ENCODE measurements at places on chromosomes 3 and 15.

- peak; percentile 26 for DNase-seq
Observed at GRCh38 chr3:183385698-183386613, 42.5 kb downstream of the MCF2L2 start.

DNA sequence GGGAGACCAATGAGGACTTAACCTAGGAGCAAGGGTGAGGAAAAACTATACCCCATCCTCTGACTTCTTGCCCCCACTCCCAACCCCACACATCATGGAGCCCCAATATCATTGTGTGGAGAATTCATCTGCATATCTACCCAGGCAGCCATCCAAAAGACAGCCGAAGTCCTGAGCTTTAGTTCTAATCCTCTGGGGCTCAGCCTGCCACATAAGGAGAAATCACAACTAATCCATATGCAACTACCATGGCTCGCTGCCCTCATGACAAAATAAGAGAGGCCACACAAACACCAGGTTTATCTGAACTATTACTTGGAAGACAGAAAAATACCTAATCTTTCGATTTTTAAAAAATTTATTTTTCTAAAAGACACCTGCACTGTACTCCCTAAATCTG is 17.7 kb downstream of the HEXA start:
- DNase-seq = no peak

DNA sequence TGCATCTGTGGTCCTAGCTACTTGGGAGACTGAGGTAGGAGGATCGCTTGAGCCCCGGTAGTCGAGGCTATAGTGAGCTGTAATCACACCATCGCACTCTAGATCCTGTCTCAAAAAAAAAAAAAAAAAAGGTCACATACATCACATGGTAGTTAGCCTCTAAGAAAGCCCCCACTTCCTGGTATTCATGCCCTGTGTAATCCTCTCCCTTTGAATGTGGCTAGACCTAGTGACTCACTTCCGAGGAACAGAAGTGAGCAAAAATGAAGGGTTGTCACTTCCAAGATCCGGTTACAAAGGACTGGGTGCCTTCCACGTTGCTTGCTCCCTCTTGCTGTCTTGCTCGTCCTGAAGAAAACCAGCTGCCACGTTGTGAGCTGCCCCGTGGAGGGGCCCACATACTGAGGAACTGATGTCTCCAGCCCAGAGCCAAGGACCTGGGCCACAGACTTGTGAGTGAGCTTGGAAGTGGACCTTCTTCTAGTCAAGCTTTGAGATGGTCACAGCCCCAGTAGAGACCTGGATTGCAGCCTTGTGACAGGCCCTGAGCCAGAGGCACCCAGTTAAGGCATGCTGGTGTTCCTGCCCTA is 12.6 kb upstream of the LCTL start:
- no peak for DNase-seq

GRCh38 chr3:102112704-102113230 is 263.5 kb downstream of the NFKBIZ start:
- DNase-seq = no peak

DNA sequence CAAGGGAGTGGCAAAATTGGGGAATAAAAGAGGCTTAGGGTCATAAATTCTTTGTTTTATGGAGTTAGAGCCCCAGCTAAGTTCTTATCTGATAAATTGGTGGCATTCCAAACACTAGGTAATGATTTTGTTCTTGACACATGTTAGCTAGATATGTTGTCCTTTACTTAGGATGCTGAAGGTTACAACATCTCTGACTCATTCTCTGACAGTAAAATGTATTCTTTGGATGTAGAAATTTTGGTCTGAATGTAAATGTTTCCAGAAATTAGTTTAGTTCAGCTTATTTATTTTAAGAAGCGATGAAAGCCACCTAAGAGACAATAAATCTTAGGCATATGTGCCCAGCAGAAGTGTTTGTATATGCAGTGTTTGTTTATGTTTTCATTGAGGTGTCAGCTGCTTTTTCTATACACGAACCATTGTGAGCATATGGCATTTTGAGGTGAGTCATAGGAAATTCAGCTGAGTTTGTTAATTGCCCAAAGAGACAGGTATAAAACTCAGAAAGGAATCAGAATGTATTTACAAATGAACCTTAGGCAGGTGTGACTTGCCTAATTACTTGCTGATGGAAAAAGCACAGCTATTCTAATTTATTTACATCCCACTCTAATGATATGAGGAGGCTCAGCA is 247.7 kb downstream of the AGBL1 start:
- no peak for DNase-seq

DNA sequence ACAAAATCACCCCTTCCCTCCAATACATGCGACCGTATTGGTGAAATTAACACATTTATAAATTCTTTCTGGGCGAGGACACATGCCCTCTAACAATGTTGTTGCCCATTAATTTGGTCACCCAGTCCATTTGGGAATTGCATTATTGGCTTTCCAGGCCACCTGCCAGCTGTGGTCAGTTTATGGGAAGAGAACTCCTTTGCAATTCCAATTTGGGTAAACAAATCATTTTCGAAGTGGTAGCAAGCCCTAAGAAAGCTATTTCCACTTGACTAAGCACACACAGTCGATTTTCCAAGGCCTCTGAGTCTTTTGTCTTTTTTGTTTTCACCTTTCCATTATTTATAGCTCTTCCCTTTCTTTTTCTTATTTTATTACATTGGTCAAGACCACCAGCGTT is 362.3 kb upstream of the RGMA start:
- DNase-seq = no peak

GRCh38 chr3:14113965-14114635 is 10.6 kb downstream of the CHCHD4 start:
- no peak for DNase-seq

- no peak for DNase-seq
Observed at GRCh38 chr15:37220949-37221670, 120.8 kb upstream of the MEIS2 start.

DNA sequence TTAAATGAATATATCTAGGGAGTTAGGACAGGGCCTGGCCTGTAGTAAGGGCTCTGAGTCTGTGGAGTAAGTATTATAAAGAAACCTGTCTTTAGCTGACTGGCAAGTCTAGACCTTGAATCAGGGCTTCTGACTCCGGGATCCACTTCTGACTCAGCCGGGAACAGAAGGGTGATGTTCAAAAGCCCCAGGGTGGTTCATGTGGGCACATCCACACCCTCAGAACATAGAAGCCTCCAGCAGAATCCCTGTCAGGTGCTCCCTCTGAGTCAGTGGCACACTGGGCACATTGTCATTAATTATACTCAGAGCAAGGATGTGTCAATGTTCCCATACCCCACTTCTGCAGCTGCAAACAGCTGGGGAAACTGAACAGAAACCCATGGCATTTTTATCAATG is 26.7 kb upstream of the SNRK start:
- no peak for DNase-seq

GRCh38 chr3:58190291-58190690 is 20.5 kb downstream of the DNASE1L3 start:
- DNase-seq = no peak

DNA sequence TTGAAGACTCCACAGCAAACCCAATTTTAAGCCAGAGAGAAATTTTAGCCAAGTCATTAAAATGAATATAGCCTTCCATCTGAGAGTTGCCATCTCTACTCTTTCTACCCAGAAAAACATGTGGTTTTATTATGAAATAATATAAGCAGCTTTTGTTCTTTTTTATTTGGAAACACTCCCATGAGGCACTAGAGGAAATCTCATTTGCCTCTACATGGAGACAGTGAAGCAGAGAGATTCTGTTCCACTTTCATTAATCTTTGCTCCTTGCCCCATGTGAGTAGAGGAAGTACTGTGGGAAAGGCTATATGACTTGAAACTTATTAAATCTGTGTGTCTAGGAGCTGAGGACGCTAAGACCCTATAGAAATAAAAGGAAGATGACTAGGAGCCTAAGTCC is 111.1 kb downstream of the P3H2 start:
- DNase-seq = no peak

DNA sequence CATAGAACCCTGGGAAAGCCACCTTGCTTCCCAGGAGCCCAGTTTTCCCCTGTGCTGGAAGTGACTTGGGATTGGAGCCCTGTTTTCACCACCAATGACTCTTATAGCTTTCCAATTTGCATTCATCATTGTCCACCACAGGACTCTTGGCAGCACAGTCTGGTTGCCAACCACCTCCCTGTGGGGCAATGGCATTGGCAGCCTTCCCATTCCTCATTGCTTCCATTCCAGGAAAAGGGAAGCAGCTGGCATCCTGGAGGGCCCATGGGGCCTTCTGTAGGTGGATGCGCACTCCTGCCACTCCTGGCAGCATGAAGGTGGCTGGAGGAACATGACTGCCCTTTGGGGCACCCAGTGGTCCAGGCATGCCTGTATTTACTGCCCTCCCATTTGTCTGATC is 57.7 kb downstream of the FEM1B start:
- DNase-seq = no peak

DNA sequence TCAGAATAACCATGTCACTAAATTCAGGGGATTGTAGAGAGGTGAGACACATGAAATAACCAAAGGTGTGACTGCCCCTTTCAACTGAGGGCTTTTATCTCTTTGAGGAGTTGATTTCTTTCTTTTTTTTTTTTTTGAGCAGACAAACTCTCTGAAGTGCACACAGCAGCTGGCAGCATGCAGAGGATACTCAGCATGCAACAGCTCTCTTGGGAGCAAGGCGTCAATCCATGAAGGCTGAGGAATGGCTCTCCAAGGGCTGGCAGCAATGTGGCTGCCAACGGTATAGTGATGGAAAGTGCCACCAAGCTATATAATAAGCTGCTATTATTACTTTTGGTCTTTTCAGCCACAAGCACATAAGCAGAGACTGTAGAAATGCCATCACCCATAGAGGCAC is 226.7 kb upstream of the FEZF2 start:
- no peak for DNase-seq

GRCh38 chr3:1613962-1614361 is 484.7 kb upstream of the CNTN4 start:
- no peak for DNase-seq

DNA sequence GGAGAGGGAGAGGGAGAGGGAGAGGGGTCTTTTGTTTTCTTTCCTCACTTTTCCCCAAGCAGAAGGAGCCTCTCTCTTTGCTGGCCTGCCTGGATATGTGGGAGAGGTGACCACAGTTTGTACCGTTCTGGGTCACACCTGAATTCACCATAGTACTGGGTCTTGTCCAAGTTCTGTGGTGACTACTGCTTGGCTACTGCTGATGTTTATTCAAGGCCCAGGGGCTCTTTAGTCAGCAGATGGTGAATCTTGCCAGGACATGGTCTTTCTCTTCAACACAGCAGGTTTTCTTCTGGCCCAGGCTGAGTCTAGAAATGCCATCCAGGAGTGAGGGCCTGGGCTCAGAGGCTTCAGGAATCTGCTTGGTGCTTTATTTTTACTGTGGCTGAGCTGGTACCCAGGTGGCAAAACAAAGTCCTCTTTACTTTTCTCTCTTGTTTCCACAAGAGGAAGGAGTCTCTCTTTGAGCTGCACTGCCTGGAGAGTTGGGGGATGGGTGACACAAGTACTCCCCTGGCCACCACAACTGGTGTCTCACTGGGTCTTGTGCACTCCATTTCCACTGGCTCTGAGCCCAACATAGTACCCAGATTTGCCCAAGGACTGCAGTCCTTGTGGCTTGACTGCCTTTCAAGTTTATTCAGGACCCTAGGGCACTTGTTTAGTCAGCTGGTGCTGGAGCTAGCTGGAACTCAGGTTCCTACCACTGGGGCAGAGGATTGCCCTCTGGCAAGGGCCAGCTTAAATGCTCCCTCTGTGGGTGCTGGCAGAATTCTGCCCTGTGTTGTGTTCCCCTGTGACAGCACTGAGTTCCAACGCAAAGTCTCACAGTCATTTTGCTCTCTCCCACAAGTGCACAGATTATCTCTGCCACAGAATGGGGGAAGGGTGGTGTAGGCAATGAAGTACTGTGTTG is 16.8 kb upstream of the CCNDBP1 start:
- DNase-seq = no peak

- no peak for DNase-seq
Observed at GRCh38 chr3:18630295-18630694, 205.2 kb upstream of the SATB1 start.

- DNase-seq = no peak
Observed at GRCh38 chr3:129482721-129483120, 42.7 kb downstream of the IFT122 start.

- DNase-seq = no peak
Observed at GRCh38 chr3:143698682-143699303, 149.5 kb downstream of the SLC9A9 start.

DNA sequence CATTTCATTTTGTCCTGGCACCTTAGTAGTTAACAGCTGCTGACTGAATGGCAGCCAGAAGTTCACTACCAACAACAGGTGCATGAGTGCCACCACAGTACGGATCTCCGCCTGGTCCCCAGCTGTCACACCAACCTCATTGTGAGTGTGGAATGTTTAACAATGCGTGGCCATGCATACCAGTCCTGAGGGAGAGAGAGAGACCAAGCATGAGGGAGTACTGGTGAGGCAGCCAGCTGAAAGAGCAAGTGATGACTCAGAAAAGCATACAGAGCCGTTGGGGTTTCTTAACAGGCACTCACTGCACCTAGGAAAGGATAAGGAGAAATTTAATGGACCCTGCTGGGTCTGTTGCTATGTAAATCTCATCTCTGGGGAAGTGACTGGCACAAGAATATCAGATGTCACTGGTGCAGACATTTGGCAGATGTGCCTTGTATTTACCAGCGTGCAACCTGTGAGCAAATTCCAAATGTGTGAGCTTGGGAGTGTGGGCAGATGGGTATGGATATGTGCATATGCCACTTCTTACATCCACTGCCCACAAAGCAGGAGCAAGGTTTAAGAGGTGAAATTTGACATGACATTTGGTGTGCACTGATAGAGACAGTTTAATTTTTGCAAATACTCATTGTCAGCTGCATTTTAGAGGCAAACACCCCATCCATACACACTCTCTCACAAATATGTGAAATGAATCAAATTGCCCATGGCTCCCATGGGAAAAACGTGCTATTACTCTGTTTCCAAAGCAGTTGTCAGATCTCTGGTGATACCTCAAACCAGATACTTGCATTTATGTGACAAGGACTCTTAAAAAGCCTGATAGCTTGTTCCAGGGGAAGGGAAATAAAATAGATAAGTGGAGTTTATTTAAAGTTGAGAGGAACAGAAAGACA is 245.2 kb upstream of the ARPP21 start:
- no peak for DNase-seq

- no peak for DNase-seq
Observed at GRCh38 chr15:70502529-70502928, 260.8 kb downstream of the UACA start.

DNA sequence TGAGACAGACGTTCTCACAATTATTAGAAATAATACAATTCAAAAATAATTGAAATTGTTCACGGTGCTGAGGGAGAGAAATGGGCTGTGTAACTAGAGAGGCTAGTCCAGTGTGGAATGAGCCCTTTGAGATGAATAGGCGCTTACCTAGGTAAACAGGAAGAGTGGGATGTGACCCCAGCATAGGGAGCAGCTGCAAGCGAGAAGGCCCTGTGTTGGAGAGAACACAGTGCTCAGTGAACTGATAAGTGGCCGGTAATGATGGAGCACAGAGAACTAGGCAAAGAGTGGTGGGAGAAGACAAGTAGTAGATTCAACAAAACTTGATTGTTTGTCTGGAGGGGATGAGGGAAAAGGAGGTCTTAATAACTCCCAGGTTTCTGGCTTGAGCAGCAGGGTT is 103.9 kb downstream of the HCN4 start:
- DNase-seq = no peak

GRCh38 chr3:159865041-159865579 is 123.5 kb upstream of the IL12A start:
- no peak for DNase-seq
